ENCODE measurements at places on chromosomes 7 and 10. TPM values are rescaled to one million over a fixed set of nuclear protein-coding genes. Genes with fewer than 3 reads are reported as not detected.

GRCh38 chr10:44473146-44473545 is 88.2 kb upstream of the CXCL12 start:
- no peak for DNase-seq

DNA sequence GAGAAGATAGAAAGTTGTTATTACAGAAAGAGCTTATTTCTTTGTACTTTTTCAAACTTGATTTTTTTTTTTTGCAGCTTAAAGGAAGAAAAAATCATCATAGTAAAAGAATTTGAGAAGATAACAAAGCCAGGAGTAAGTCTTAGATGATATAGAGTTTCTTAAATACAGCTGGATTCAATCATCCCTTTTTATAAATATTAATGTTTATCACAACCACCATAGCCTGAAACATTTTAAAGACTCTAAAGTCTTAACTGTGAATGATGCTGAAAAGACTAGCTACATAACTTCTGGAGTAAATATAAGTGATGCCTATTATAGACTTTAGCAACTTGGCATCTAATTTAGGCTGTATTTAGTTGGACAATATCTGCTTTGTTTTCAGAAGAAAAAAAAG is 54.8 kb upstream of the FGL2 start:
- DNase-seq = no peak

NPFFR1 gene
- 0.02 TPM for total RNA-seq

UTF1 gene
- total RNA-seq = 0.21 TPM

TMEM139 gene
- 1.5 TPM for total RNA-seq

All from activated T-cell treated with anti-CD3 and anti-CD28 coated beads, Interleukin-2, amount 50 U/mL, for 72 hours (primary cell).